ENCODE measurements at places on chromosomes 7 and 10.

GRCh38 chr7:23043441-23043840 is 29.5 kb upstream of the HYCC1 start:
- DNase-seq: no peak

GRCh38 chr7:823649-824048 is 8.6 kb upstream of the SUN1 start:
- DNase-seq: no peak

- no peak for DNase-seq
Observed at GRCh38 chr10:96992721-96993120, 160.6 kb downstream of the LCOR start.

DNA sequence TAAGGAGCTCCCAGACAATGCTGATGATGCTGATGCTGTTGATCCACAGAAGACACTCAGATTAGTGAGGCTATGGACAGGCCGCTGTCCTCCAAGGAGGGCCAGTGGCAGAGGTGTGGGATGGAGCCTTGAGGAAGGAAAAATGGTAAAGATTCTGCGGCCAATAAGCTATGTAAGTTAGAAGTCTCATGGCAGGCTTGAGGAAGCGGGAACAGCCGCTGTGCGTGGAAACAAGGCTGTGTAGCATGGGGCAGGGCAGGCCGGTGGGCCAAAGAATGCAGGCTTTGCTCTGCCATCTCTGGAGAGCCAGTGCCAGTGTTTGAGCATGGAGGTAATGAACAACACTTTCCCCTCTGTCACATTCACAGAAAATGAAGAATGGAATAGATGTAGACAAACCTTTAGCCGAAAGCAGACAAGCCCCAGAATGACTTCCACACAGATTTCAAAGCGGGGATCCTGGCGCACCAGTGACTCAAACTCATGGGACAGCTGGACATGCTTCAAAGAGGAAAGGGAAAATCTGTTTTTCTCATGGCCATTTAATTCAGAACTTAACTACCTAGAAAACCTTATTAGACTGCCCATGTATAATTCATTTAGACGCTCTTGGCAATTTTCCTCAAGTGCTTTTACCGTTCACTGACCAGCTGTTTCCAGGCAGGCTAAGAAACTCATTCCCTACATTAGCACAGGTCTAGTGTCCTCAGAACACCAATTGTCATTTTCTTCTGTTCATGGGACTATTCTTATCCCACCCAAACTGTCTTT is 16.9 kb upstream of the FIGNL1 start:
- DNase-seq: no peak

- DNase-seq: no peak
Observed at GRCh38 chr7:132115758-132116157, 460.5 kb downstream of the PLXNA4 start.

DNA sequence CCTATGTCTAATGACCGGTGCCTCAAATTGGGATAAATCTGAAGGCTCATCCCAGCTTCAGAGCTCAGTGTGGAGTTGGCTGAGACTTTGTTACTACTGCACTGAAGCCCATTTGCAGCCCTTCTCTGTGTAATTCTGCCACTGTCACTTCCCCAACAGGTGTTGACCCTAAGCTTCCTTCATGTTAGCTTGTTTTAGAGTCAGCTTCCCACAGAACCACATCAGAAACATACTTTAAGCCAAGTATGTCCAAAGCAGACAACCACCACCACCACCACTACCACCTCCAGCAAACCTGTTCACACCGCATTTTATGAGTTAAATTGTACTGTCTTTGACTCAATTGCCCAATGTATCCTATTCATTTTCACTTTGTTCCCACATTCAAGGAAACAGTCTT is 25.2 kb upstream of the GNAT3 start:
- DNase-seq: no peak

DNA sequence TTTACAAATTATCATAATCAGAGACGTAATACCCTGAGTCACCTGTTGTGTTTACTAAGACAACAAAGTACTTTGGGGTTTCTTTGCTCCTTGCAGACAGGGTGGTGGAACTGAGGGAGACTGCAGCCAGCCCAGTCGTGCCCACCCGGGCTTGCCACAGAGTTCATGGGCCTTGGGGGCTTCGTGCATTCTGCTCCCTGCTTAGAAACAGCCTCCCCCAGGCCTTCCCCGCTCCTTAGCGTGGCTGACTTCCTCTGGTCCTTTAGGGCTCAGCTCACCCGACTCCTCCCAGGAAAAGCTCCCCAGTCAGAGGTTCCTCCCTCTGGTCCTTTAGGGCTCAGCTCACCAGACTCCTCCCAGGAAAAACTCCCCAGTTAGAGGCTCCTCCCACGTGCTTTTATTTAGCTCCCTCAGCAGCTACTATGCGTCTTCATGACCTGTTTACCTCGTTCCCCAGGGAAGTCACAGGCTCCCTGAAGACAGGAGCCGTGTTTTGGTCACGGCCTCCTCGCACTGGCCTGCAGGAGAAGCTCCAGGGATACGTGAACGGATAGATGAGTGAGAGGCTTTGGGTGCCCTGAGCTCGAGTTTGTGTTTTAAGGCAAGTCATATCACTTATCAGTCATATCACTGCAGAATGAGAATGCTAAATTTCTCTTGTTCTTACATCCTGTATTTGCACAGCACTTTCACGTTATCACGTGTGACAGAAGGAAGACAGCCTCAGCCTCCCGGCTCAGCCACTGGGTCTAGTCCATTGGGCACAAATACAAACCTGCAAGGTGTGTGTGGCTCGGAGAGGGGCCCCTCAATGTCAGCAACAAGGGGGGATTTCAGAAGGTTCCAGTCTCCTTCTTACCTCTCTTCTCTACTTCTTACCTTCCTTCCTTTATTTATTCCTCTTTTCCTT is 52.7 kb upstream of the VIPR2 start:
- no peak for DNase-seq

GRCh38 chr10:7444551-7445121 is 33.8 kb upstream of the SFMBT2 start:
- no peak for DNase-seq

GRCh38 chr10:74912182-74912581 is 85.8 kb downstream of the KAT6B start:
- DNase-seq: no peak

DNA sequence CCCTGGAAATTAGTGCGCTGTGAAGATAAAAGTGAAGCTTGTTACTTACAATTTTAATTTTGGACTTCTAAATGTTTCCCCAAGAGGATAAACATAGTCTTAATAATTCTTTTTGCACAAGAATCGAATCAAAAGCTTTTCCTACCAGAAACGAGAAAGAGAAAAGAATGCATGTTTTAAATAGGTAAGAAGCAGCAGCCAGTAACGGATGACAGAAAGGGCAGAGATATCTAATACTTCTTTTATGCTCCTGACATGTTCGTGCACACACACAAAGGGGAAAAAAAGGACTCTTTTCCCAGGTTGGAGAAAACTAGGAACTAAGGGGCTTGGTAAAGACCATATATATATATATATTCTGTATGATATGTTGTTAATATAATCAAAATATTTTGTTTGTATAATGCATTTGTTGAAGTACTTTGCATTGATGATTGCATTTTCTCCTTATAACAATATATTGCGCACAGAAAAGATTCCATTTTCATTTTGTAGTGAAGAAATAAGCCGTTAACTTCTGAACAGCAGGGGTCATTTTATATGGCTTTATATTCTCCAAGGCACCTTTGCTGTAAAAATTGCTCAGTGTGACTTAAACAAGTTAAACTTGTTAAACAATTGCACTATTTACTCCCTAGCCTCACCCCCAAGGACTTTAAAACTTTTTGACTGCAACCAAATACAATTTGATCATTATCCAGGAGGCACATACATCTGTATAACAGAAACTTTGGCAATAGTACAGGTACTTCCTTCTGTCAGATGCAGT is 2.2 kb downstream of the PRKAR2B start:
- DNase-seq: no peak

DNA sequence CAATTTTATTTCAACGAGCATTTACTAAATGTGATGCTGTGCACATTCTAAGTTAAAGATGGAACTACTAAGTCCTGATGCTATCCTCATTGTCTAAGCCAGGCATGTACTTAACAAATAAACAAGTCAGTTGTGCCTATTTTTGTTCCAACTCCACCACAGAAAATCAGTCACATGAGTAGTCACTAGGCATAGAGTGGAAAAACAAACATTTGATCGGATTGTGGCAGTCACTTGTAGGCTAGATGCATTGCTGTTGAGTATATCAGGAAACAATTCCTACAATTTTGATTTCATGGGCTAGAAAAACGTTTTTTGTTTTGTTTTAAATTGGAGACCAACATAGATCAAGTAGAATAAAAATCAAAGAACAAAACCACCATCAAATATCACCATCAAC is 177.6 kb upstream of the SLC25A13 start:
- DNase-seq: no peak

DNA sequence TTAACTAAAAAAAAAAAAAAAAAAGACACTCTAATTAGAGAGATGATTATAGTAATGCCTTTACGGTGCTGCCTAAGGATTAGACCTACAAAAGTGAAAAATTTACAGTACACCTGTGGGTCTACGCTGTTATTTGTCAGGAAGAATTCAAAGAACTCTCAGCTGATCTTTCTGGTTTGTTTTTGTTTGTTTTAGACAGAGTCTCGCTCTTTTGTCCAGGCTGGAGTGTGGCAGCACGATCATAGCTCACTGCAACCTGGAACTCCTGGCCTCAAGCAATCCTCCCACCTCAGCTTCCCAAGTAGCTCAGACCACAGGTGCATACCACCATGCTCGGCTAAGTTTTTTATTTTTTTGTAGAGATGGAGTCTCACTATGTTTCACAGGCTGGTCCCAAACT is 28.3 kb upstream of the FOXK1 start:
- no peak for DNase-seq

DNA sequence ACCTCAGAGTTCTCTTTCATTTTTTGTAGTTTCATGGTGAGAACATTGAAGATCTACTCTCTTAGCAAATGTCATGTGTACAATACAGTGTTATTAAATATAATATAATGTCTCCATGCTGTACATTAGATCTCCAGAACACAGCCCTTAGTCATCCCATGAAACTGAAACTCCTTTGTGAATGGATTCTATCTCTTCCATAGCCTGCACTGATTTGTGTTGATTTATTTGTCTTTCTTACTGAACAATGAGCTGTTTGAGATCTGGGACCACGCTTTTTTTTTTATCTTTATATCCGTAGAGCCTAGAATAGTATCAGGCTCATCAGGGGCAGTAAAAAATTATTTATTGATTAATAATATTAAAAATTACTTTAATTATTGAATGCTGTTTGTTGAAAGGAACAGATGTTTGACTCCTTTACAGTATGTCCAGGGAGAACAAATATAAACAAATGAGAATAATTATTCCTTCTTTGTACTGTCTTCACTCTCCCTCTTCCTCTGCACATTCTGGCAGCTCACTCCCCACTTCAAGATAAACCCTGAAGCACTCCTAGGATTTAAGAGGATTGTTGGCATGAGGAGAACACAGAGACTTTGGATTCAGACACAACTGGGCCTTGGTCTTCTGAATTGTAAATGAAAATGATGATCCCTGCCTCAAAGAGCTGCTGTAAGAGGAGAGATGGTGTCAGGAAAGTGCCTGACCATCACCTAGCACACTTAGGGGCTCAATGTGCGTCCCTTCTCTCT is 81.6 kb upstream of the MSRB2 start:
- no peak for DNase-seq

DNA sequence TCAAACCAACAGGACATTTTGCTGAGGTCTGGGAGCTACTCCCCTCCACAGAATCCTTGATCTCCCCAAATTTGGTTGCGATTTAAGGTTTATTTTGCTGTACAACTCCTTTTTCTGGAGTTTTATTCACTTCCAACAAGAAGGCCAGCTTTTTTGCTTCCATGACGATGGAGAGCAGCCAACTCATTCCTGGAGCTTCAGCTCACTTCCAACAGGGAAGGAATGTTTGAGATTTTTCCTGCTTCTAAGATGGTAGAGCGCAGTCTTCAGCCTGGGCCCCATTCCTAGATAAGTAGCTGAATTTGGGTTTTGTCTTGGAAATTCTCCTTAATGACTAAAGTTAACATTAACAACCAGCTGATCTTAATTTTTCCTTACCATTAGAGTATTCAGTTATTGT is 30.9 kb upstream of the CREB3L2 start:
- no peak for DNase-seq

DNA sequence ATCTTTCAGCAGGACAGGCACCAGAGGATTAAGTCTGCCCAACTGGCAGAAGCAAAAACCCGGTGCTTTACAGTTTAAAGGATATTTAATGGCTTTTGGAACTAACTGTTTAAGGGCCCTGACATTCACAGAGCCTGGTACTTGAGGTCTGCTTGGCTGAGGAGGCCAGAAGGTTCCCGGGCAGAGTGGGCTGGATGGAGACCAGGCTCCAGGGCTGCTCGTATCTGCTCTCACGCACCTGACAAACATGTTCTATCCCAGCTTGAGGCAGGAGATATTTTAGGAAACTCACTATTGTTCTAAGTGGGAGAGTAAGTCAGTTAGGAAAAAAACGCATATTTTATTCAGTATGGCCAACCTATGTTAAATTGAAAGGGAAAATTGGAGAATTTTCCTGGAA is 143.5 kb downstream of the ZMYND11 start:
- DNase-seq: no peak

- DNase-seq: no peak
Observed at GRCh38 chr7:156766666-156767065, 126.1 kb downstream of the RNF32 start.

DNA sequence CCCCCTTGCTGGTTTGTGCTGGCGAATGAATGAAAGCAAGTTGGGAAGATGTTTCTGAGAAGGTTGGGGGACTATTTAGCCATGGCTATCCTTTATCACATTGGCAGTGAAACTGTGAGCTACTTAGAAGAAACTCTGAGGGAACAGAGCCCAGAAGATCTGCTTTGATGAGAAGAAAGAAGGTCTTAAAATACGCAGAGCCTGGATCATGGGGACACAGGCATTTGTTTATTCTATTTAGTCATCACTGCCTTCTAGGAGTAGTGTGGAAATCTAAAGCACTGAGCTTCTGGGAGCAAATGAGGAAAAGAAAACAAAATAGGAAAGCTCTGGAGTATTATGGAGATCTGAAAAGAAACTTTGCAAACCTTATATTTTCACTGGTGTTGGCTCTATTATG is 28.5 kb downstream of the CPED1 start:
- DNase-seq: no peak

DNA sequence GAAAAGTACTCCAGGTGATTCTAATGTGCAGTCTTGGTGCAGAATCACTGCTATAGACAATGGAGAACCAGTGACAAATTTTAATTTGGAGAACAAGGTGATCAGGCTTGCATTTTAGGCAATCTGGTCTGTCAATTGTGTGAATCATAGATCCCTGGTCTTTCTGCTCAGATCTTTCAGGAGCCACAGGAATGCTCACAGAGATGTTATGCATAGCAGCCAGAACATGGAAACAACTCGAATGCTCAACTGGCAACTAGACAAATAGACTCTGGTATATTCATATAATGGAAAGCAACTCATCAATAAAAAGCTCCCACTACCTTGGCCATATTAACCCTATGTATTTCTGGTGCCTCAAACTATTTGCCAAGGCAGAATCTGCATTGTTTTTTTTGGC is 209.1 kb downstream of the PHF14 start:
- DNase-seq: no peak

- no peak for DNase-seq
Observed at GRCh38 chr7:24833549-24833948, 76.3 kb upstream of the GSDME start.
